ENCODE measurements at places on chromosomes 12 and 14.

GRCh38 chr14:89750908-89751392 lies 203.6 kb downstream of the EFCAB11 start:
- DNase-seq, result no peak

GRCh38 chr12:4975574-4975973 lies 65.9 kb downstream of the KCNA1 start:
- peak; percentile 6 for DNase-seq

DNA sequence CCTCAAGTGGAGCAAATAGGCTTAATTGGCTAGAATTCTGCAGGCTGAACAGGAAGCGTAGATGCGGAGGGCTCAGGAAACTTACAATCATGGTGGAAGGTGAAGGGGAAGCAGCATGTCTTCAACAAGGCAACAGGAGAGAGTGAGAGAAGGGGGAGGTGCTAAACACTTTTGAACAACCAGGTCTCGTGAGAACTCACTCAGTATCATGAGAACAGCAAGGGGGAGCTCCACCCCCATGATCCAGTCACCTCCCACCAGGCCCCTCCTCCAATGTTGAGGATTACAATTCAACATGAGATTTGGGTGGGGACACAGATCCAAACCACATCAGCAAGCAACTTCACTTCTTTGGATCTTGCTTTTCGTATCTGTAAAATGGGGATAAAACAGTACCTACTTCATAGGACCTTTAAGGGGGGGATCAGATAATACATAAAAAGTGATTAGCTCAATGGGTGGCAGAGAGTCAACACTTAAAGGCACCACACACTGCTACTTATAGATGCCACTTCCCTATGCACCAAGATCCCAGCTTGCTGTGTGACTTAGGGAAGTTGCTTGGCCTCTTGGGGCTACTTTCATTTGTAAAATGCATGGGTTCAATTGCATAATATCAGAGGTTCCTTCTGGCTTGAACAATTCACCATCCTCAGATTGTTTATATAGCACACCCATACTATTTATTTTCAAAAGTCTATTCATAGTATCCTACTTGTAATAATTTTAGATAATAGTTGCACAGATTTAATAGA lies 184.8 kb upstream of the RPH3A start:
- no peak for DNase-seq

- DNase-seq, result no peak
Measured at GRCh38 chr12:96466939-96467751, 22.2 kb upstream of the CFAP54 start.

GRCh38 chr14:104634886-104635570 lies 30.5 kb upstream of the TMEM179 start:
- no peak for DNase-seq

DNA sequence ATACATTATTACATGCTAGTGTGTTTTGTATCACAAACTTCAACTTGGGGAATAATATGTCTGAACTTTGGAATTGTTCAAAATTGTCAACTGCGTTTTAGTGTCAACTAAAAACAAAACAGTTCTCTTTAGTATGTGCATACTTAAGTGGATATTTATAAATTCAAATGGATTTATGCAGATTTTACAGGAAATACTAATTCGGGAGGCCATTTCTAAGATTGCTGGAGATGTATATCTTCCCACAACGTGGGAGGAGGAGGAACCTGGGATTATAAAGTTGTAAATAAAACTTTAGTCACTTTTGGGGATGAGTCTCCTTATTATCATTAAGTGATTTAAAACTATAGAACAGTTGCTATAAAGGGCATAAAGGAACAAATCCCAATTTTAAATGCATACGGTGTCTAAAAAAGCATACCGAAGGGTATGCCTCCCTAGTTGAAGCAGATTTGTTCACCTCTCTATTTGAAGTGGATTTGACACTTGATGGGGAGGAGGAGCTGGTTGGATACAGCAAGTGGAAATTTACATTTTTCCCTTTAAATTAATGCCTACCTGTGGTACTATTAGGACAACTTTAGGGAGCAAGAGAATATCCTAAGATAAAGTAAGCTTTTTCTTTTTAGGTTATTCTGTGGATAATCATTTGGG lies 2.7 kb downstream of the PDE3A start:
- no peak for DNase-seq

DNA sequence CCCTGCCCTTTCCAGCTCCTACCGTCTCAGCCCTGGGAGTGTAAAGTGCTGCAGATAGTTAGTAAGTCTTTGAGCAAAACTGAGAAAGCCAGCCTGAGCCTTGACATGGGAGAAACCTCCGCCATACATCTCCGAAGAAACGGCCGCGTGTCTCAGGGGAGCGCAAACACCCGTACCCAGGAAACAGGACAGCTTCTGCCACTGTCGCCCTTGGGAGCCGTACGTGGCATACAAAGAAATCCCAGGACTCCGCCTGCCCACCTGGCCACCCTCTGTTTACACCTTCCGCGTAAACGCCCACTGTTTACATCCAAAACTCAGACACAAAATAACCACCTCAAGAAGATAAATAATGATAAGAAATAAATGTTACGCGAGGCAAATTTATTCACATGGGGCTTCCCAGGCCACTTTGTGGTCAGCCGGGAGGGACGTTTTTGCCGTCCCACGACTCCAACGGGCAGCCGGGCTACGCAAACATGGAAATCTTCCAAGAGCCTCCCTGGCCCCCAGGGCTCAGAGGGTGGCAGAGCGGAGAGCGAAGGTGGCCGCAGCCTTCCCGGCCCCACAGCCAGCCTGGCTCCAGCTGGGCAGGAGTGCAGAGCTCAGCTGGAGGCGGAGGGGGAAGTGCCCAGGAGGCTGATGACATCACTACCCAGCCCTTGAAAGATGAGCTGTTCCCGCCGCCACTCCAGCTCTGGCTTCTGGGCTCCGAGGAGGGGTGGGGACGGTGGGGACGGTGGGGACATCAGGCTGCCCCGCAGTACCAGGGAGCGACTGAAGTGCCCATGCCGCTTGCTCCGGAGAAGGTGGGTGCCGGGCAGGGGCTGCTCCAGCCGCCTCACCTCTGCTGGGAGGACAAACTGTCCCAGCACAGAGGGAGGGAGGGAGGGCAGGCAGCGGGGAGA lies at the start of gene BDKRB2:
TSS of gene BDKRB2 (plus strand) at position 689 of the 908 bp plus-strand sequence. CDS start 32,269 bp downstream, outside the sequence.
- DNase-seq, result peak; percentile 26

DNA sequence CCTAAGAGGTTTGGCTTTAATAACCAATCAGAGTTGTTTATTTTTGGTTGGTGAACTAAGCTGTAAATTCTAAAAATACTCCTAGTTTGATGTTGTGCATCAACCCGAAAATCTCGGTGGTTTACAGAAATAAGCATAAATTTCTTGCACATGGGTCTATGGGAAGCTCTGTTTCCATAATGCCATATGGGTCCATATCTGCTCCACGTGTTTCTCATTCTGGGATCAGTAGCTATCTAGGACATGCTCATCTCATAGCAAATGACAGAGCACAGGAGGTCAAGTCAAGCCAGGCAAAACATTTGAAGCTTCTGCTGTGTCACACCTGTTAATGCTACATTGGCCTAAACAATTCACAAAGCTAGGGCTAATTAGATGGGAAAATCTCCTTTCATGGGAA lies 23.1 kb downstream of the NUP37 start:
- DNase-seq, result no peak

DNA sequence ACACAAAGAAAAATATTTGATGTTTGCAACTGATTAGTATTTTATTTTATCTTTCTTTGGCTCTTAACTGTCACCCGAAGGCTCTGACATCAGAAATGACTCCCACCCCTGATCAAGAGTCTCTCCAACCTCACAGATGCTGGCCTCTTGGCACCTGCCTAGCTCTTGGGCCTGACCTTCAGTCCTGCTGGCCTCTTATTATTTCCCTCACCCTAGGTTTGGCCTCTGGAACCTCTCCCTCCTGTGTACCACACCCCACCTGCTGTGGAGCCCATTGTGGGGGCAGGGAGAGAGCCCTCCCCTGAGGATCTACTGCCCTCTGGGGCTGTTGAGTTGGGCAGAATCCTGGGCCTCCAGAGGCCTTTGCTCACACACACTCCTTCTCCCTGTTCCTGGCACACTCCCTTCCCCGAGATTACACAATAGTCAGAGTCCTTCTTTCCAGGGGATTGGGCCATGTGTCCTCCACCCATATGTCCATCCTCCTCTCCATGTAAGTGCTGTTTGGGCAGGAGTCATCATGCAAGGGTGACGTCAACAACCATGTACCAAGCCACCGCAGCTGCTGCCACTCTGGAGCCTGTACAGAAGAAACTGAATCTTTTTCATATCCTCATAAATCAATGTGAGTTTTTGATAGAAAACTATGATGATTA lies 124.3 kb downstream of the RASSF9 start:
- DNase-seq, result no peak

DNA sequence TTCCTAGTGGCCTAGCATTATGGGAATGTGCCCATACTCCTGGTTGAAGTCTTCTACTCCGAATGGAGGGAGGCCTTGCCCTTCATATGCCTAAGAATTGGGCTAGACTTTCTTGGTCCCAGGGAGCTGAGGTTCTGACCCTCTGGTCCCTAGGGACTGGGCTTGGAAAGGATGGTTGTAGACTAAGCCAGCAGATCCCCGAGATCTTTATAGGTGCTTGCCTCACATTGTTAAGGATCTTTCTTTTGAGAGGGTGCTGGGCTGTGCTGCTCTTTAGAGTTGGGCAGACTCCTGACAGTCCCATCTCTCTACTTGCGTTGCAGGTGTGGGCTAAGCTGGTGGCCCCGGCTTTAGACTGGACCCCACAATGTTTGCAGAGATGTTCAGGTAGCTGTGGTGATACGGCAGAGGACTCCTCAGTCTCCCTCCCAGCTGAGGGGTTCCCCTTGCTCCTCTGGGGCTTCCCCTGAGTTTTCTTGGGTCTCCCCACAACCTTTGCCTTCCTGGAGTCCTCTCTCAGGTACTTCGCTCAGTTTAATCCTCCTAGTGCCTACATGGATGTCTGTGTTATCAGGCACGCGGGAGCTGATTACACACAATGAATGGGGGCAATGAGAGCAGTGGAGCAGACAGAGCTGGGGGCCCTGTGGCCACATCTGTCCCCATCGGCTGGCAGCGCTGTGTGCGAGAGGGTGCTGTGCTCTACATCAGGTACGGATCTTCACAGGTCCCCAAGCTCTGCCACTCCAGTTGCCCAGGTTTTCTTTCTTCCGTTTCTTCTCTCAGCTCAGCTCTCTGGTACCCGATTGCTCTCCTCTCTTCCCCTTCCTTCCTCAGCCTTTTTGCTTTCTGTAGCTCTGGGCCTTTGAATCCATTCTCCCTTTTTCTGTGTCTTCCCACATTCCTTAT lies 1.3 kb downstream of the MBD6 start:
- peak; percentile 24 for DNase-seq

GRCh38 chr14:37436519-37436918 lies 158.5 kb downstream of the FOXA1 start:
- no peak for DNase-seq

GRCh38 chr14:105987563-105987962 lies 461.2 kb downstream of the TMEM121 start:
- DNase-seq, result no peak

Data from hematopoietic multipotent progenitor cell treated with erythropoietin and hydrocortisone succinate and interleukin-3 and kit ligand, for 6 days (in vitro differentiated cells).